NCI-H2081 treated with DMSO at 0.1 percent for 48 hours (cell line): ENCODE measurements at places on chromosomes 11 and 22.

- no peak for DNase-seq
Measured at GRCh38 chr11:6061475-6061874, 30.9 kb upstream of the OR56A1 start.

DNA sequence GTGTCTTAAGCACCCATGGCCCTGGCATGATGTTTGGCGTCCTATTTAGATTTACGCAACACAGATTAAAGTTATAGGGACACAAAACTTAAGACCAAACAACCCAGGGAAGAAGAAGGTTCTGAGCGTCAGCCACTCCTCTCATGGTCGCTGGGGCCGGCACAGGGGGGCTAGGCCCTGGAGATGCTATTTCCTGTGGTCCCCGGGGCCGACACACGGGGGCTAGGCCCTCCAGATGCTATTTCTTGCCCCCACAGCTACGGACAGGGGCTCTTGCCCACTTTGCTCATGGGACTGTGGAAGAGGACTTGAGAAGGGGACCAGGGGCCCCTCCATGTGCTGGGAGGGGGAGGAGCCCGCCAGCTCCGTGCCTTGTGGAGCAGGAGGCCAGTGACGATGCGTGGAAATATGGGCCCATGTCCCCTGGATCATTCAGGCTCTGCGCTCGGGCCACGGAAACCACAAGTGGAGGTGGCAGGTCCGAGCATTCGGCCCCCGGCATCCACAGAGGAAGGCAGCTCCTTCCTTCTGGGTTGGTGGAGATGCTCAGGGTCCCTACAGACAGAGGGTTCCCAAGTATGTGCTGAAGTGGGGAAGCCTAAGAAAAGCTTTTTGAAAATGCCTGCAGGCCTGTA lies 711.1 kb downstream of the BRD1 start:
- DNase-seq, result no peak

GRCh38 chr11:8258784-8259183 lies 4.9 kb downstream of the LMO1 start:
- no peak for DNase-seq

DNA sequence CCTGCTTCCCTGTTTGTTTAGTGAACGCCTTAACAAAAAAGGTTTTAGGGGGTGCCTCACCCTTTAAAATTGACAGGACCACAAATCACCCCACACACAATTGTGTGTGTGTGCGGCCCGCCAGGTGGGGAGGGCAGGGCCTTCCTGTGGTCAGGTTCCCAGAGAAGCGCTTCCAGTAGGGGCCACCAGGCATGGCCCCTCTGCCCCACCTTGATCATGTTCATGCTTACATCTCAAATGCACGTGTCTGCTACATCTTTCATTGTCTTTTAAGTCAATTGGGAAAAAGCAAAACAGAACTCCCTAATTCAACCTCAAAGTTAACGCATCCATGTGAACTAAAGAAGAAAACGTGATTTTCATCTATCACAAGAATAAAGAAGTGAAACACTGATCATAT lies 1335.3 kb downstream of the TBC1D22A start:
- no peak for DNase-seq

DNA sequence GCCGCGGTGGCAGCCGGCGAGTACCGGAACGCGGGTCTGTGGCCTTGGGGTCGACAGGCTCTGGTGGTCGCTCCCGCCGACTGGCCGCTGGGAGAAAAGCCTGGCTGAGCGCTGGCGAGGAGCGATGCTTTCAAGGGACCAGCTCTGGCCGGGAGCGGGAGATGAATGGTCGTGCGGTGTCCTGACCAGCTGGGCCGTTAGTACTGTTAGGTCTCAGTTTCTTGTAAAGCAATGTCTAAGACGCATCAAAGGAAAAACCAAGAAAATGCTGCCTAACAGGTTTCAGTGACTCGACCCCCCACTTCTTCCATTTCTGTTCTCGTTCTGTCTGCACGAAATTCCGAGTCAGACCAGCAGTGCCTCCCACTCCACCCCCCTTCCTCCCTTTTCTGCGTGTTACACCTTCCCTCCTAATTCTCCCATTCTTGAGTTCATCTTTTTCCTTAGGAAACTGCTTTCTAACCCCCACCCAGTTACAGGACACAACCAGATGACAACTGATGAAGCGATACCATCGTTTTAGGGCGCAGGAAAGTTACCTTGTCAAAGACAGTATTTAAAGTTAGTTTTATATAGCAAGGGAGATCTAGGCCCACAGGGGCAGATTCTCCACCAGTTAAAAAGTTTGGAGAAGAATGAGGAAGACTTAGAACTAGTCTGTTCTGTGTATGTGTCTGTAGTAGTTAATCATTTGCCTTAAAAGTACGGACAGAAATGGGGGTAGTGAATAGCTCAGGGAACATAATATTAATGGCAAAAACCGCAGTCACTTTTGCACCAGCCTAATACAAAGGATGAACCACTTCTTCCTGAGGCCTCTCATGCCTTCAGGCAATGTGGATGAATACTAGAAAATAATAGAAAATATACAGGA lies 1.0 kb downstream of the CUL5 start:
- DNase-seq, result no peak

GRCh38 chr11:86247608-86248007 lies 3.1 kb downstream of the EED start:
- DNase-seq, result no peak

GRCh38 chr11:206002-206384 lies 1.2 kb downstream of the BET1L start:
- no peak for DNase-seq
